ENCODE measurements at places on chromosomes 5 and 9.

DNA sequence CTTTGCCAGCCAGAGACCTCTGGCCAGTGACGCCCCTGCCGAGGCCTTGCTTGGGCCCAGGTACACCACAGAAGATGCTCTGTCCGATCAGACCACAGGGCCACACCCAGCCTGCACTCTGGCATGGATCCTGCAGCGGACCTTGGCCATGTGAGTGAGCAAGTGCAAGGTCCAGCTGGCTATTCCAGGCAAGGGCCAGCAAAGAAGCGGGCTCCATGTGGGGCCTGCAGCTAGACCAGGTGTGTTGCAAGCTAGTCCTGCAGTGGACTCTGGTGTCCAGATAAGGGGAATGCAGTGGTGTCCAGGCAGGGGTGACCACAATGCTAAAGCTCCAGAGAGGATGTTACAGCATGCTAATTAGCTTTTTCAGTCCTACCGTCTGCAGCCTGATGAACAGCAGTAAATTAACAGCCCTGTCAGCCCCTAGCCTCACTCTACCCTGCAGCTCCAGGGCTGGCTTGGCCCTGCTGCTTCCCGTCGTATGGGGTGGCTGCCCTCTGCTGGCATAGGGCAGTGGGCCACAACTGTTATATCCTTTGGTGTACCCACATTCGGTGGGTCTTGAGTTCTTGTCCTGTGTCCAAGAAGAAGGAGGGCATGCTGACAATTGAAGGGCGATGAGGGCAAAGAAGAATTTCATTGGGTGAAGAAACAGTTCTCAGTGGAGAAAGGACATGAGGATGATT is 284.5 kb upstream of the POU5F2 start:
- DNase-seq: no peak

DNA sequence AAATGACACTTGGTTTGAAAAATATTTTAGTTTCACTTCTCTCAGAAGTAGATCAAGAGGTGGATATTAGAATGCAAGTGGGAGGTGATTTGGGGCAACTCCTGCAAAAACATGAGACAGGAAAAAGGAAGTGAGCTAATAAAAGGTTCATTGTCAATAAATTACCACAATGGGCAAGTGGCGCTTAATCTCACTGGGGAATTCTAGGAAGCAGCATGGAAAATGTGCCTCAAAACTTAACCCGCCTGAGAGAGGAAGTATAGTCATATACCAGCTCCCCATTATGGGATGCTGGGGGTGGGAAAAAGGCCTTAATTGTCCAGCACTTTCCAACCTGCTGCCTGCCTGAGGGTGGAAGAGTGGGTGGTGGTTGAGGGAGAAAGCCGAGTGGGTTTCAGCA is 204.1 kb downstream of the ELAVL2 start:
- no peak for DNase-seq

DNA sequence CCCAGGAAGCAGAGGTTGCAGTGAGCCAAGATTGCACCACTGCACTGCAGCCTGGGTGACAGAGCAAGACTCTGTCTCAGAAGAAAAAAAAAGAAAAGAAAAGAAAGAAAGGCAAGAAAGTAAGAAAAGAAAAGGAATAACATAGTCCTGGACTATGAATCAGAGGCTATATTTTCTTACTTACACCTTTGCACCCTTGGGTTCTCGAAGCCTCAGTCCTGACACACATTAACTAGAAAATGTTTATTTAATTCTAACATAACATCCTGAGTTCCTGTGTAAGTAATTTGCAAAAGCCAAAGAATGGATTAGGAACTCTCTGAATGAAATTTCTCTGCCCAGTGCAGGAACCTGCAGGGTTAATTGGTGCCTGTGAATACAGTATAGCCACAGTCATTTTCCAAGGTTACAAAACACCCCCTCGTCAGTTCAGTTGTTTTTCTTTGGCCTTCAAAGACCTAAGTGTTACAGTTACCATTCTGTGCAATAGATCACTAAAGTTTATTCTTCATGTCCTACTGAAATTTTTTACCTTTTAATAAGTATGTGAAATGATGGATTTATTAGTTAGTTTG is 147.6 kb downstream of the SV2C start:
- DNase-seq: no peak

GRCh38 chr9:7770111-7770510 is 29.5 kb downstream of the DMAC1 start:
- no peak for DNase-seq

DNA sequence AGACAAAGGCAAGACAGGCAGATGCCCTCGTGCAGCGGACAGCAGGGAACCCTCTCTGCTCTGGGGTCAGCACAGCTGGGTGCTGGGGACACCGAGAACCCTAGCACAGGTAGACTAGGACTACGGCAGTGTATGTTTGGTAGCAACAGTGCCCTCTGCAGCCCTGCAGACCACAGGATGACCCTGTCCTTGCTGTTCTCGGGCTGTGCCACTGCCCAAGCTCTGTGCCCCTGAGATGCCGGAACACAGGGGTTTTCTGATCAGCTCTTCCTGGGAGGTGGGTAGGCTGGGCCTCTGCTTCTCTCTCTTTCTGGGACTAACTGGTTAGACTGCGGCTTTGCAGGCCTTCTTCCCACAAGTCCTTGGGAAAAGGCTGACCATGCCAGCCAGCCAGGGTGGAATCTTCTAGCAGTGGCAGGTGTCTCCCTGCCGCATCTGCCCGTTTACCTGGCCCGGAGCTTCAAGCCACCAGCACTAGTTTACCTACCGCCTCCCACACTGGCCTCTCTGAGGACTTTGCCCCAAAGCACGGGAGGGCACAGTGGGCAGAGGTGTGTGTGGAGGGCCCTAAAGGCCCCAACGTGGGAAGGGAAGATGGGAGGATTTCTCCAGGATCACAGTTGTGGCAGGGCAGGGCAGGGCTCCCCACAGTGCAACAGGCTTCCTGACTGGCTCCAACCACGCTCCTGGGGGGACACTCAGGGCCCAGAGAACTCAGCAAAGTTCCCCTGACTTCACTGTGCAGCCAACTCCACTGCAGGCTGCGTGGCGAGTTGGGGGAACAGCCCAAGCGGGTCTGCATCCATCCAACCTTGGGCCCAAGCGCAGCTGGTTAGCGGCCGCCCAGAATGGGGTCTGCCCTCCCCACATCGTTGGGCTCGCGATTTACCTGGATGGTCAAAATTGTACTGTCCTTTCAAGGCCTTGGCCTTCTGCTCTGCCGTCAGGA is 1.2 kb downstream of the UCK1 start:
- DNase-seq: no peak

DNA sequence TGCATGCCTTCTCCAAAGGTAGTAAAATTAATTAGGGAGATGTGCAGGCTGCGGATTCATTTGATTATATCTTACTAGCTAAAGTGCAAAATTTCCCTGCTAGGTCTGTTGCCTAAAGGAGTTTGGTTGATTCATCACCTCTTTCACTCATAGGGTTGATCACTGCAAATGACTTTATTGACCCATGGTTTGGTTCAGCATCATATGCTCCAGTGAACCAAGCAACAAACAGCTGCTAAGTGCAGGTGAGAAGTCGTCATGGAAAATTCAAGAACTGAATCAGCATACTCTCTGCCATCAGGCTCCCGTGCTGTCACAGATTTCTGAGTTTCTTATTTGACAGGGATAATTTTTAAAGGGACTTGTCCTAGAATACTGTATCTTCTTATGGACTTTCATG is 571.8 kb upstream of the CDH18 start:
- no peak for DNase-seq

DNA sequence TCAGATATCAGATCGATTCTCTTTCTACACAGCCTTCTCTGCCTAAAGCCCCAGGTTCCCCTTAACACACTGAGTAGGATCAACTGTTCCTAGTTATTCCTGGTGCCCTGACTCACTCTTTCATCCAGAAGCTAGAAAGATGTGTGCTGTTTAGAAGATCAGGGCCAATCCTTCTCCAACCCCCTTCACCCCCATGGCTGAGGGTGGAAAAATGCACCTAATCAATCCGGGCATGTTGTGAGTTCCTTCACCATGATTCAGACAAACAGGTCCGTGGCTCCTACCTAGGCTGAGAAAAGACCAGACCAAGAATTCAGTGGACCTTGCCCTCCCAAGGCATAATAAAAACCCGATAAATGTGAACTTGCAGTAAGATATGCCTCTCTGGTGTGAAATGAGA is 85.4 kb upstream of the EQTN start:
- DNase-seq: no peak

GRCh38 chr9:7297521-7297920 is 502.1 kb downstream of the DMAC1 start:
- DNase-seq: no peak
